Cortex of kidney (tissue), 1 donor: ENCODE measurements at places on chromosomes 6 and 20.

DNA sequence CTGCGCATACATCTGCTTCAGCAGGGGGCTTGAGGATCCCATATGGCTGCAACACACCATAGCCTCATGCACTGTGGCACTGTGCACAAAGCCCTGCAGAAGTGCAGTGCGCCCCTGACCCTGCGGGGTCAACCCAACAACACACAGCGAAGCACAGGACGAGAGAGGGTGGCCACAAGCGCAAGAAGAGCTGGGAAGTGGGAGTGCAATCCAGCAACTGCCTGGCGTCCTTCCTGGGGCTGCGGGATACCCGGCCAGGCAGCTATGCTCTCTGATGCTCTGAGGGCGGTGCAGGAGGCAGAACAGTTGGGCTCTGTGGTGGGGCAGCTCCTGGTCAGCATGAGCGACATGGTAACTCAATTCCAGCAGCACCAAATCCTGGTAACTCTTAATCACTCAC lies 5.6 kb upstream of the ACSS1 start:
- no peak for DNase-seq

DNA sequence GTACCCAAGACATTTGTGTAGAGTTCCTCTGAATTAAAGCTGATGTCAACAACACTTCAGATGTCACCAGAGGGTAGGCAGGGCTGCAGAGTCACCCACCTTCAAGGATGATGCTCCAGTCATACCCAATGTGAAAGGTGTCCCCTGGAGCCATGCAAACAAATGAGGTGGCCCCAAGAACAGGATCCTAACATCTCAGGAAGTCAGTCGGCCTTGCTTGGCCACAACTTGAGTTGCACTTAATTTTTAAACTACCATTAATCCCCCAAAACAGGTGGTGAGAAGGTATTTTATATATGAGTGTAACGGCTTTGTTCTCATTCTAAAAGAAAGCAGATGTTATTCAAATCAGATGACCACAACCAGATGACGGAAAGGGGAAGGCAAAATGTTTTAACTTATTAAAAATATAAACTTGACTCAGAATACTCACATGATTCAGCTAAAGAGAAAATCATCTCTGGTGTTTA lies 21.1 kb upstream of the SERPINB1 start:
- DNase-seq: no peak

DNA sequence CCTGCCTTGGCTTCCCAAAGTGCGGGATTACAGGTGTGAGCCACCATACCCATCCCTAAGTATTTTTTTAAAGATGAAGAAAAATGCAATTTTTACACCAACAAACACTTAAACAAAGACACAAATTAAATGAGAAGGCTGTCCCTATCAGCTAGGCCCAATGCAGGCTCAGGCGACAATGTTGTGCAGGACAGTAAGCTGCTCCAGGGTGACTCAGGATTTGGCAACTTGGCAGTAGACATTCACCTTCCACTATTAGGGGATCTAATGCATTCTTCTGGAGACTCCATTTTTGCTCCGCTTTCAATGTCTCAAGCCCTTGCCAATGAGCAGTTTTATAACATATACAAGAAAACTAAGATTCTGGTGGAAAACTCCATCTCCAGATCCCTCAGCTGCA lies 19.7 kb downstream of the NDRG3 start:
- no peak for DNase-seq

GRCh38 chr6:133945158-133945557 lies 7.9 kb upstream of the TBPL1 start:
- DNase-seq: no peak

GRCh38 chr6:23349521-23350147 lies 776.4 kb upstream of the NRSN1 start:
- DNase-seq: no peak

GRCh38 chr6:108200631-108201030 lies 34.8 kb downstream of the NR2E1 start:
- DNase-seq: no peak

GRCh38 chr6:38171997-38172738 lies 352.6 kb downstream of the ZFAND3 start:
- DNase-seq: no peak

DNA sequence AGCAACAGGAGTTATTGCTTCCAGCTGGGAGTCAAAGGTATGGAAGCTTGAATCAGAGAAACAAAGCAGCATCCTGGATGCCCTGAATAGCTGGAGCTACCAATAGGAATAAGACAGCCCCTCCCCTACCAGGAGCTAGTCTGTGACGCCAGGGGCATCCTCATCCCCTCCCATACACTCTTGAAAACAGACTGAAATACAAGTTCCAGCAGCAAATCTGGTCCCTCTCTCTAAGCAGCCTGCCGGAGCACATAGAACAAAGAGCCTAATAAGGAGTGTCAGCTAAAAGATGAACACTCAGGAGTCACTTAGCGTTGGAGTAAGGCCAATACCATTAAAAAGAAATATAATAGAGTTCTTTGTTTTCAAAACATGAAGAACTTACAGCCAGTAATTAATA lies 25.6 kb downstream of the FILIP1 start:
- no peak for DNase-seq

GRCh38 chr6:109370336-109370735 lies 11.9 kb downstream of the CD164 start:
- no peak for DNase-seq

DNA sequence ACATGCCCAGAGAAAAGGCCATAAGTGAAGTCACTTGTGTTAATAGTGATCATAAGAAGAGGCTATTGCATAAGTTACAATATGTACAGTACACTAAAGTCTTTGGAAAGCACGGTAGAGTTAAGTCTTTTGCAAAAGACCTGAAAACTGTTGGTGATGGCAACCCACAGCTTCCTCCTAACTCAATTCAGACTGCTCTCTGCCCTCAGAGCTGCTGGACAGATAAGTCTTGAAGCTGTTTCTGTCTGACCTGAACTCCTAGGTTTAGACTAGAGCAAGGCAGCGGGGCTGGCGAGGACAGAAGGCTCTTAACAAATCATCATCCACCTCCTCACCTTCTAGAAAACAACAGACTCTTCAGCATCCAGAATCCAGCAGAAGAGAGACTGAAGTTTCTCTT lies 125.4 kb downstream of the CD24 start:
- no peak for DNase-seq

DNA sequence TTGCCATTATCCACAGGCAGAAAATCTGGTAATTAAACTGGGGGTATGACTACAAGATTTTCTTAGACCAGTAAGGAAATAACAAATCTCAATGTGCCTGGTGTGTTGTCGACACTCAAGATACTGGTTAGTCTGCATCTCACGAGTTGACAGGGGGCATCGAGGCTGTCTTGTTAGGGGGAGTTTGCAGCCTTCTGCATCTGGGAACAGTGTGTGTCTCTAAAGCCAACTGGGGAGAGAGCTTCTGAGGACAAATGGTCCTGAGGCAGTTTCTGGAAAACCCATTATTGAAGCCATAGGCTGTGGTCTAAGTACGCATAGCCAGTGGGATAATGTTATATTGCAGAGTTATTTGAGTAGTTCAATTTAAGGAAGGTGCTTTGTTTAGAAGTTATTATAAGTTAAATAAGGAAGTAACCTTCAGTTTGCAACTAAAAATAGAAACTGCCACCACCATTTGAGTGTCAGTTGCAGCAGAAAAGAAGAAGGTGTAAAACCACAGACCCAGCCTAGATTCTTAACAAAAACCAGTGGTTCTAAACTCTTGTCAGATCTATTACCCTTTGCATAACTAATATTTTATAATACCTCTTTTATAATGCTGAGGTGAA lies 15.4 kb upstream of the MAPK13 start:
- DNase-seq: no peak

GRCh38 chr20:51659491-51660050 lies 108.6 kb downstream of the ATP9A start:
- DNase-seq: no peak

DNA sequence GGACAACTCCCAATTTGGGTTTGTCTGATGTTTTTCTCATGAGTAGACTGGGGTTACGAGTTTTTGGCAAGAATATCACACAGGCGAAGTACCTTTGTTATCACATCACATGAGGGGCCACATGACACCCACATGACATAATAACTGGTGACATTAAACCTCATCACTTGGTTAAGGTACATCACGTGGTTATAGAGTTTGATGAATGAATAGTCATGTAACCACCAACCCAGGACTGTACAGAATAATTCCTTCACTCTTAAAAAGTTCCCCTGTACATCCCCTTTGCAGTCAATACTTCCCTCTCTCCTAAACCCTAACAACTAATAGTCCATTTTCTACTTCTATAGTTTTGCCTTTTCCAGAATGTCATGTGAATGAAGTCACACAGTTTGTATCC lies 83.4 kb downstream of the REV3L start:
- DNase-seq: no peak

- no peak for DNase-seq
Observed at GRCh38 chr20:13034115-13034514, 25.3 kb downstream of the SPTLC3 start.

DNA sequence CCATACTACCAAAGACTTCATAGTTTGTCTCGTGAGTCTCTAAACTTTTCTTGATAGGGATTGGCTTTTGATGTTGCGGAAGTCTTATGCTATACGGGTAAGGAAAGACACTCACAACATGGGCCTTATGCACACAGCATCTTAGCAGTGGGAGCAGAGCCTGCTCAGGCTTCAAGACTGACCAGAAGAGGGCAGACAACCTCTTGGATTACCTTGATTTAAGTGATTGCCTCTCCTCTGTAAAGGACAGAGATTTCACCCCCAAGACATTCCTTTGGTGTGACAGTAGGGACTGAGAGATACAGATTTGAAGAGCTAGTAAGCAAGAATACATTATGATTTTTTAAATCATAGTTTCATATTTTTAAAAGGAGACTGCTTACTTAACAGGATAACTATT lies 71.0 kb upstream of the SAMD3 start:
- no peak for DNase-seq

DNA sequence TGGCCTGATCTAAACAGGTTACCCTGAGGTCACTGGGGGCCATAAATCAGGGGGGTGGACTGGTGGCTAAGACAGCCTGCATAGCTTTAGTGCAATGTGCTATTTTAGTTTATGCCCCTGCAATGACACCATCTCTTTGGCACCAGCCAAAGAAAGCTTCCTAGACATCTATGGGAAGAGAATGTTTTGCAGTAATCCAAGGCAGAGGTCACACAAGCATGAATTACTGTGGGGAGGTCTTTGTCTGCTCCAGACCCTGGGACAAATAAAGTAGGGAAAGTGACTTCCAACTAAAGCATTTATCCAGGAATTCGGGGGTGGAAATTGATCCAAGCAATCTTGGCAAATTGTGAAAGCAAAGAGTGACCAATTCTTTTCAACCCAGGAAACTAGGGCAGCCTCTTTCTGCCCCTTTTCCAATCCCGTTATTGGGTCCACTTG lies 5.3 kb downstream of the RIPOR2 start:
- no peak for DNase-seq

DNA sequence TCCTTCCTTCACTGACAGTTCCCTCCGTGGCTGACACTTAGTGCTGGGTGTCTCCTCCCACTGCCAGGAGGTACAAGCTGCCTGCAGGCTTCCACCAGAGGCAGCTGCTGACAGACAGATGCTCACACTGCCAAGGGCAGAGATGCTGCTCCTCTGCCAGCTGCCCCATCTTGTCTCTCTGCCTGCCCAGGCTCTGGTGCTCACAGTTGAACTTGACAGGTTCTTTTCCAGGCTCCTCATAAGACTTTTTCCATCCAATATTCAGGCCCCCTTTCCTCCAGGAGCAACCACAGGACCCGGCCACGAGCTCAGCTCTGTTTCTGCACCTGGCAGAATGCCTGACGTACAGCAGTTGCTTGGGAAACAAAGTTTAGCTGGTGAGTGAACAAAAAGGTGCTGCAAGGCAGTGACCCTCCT lies 79.8 kb downstream of the PSMB1 start:
- DNase-seq: no peak

DNA sequence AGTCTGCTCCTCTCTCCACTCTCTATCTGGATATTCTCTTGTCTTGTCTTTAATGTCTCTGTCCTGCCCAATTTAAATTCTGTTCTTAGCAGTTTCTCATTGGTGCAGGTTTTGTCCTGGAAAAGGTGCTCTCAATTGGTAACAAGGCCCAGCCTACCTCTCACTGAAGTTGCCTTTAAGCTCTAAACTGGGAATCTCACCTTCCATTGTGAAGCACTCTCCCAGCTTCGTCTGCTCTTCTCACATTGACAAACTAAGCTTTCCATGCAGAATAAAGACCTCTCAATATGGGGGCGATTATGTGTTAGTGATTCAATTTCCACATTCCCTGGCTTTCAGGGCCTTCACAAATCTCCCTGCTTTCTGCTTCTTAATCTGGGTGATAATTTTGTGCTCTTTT lies 1712.2 kb downstream of the GRIK2 start:
- no peak for DNase-seq

GRCh38 chr6:41963371-41963770 lies 21.8 kb upstream of the CCND3 start:
- DNase-seq: no peak

DNA sequence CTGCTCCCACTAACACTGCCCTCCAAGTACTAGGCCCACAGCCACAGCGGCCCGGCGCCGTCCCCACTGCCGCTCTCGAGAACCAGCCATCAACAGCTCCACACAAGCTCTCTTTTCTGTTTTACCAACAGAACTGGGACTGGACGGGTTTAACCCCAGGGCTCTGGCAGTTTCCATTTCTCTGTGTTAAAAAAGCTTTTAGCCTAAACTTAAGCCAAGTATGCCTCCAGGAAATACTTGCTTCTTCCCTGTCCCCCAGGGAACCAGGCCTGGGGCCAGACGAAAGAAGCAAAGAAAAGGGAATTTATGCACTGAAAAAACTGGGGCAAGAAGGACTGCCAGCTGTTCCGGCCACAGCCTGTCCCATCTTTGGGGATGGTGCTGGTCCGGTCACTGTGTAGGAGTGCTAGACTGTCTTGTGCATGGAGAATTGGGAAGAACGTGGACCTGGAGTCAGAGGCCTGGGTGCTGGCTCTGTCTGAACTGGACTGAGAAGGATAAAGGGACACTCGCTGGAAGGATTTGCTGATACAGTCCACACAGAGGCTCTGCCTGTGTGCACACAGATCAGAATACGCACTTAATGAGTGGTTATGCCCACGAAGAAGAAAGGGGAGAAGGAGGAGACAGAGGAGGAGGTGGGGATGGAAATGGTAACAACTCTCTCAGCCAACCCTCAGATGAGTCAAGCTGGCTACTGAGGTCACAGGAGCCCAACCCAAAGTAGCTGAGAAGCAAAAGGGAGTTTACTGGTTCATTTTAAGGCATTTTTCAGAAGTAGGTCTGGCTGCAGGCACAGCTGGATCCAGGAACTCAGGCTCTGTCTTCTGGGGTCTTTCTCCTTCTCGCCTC lies 254.4 kb upstream of the PMEPA1 start:
- DNase-seq: no peak
